Lower leg skin (tissue), 4 donors: ENCODE measurements at places on chromosomes 13 and 19.

DNA sequence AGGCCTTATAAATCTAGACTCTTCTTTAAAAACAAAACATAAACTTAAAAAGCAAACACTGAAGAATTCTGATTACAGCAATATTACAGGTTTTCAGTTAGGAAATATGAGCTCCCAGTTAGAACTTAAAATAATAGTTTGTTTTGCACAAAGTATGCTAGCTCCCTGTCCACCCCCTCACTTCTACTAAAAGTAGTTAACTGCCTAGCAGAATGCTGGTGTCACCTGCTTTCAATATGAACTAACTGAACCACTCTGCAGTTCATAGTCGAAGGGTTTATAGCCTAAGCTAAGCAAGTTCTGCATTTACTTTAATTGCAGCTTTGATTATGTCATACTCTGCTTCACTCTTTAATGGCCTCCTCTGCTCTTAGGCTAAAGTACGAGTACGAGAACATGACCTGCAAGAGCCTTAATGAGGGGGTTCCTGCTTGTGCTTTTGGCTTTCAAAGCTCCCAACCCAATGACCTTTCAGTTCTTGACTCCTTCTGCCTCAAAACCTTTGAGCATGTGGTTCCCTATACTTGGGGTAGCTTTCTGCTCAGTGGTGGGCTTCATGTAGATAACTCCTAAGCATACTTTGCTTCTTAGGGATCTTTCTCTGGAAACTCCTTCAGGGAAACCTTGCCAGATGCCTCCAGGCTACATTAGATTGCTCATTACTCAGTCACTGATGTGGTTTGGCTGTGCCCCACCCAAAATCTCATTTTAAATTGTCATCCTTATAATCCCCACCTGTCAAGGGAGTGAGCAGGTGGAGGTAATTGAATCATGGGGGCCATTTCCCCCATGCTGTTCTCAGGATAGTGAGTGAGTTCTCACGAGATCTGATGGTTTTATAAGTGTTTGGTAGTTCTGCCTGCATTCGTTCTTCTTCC is 278.9 kb upstream of the ARGLU1 start:
- DNase-seq, result no peak

DNA sequence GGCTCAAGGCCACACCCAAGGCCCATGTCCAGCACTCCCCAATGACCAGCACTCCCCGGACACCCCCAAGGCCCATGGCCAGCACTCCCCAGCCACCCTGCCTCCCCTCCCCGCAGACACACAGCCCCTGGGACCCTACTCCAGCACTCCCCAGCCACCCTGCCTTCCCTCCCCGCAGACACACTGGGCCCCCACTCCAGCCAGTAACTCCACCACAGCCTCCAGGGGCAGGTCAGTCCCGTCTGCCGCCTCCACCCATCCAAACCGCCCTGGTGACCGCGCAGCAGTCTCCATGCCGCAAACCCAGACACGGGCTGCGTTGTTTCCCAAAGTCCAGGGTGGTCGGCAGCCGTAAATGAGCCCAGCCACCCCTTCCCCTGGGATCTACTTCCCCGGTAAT is 70.7 kb downstream of the SPACA7 start:
- no peak for DNase-seq

DNA sequence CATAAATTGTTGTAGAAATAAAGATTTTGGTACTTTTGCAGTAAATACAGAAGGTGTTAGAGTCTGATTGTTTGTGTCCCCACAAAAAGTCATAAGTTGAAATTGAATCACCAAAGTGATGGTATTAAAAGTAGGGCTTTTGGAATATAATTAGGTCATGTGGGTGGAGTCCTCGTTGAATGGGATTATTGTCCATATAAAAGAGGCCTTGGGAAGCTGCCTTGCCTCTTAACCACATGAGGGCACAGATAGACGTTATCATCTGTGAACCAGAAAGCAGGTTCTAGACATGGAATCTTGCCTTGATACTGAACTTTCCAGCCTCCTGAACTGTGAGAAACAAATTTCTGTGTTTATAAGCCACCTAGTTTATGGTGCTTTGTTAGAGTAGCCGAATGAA is 186.8 kb downstream of the PRR20E start:
- no peak for DNase-seq

DNA sequence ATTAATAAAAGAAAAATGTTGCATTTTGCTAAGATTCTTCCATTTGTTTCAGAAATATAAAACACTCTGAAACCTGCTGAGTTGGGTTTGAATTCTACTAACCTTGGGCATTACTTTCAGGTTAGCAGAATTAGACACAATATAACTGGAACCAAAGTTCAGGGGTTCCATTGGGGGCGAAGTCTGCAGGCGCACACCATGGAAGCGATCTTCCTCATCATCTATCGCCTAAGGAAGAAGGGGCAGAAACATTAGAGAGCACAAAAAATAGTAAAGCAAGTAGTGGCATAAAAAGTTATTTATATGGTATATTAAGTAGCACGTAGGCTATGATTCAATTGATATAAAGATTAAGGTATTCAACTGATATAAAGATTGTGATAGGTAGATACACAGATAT is 34.1 kb downstream of the CARD8 start:
- no peak for DNase-seq

GRCh38 chr13:112256716-112257494 is 119.2 kb upstream of the SPACA7 start:
- peak; percentile 3 for DNase-seq

DNA sequence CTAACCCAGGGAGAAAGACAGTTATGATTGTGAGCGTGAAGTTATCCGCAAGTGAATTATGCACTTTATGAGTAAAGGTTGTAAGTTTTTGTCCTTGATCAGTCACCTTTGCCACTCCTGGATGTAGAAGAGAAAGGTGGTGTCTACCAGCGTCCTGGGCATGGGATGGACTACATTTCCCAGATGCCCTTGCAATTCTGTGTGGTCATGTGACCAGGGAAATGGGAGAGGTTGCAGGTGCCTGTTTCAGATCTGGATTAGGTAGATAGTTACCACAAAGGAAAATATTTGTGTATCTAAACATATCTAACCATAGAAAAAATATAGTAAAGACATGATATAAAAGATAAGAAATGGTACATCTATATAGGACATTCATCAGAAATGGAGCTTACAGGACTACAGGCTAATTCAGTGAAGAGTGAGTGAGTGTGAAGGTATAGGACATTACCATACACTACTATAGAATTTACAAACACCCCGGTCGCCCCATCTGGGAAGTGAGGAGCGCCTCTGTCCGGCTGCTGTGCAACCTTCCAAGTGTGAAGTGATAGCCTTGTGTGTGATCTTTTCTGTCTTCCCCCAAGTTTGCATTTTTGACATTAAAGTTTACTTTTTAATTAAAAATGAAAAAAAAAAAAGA is 51.6 kb upstream of the CACNA1A start:
- no peak for DNase-seq

GRCh38 chr19:55703790-55704215 is 28.8 kb downstream of the EPN1 start:
- DNase-seq, result no peak

- DNase-seq, result no peak
These were observed 10.6 kb downstream of the CYP4F11 start for GRCh38 chr19:15923702-15924101.

- DNase-seq, result no peak
These were observed 13.2 kb downstream of the DNAJC15 start for GRCh38 chr13:43036351-43037250.

DNA sequence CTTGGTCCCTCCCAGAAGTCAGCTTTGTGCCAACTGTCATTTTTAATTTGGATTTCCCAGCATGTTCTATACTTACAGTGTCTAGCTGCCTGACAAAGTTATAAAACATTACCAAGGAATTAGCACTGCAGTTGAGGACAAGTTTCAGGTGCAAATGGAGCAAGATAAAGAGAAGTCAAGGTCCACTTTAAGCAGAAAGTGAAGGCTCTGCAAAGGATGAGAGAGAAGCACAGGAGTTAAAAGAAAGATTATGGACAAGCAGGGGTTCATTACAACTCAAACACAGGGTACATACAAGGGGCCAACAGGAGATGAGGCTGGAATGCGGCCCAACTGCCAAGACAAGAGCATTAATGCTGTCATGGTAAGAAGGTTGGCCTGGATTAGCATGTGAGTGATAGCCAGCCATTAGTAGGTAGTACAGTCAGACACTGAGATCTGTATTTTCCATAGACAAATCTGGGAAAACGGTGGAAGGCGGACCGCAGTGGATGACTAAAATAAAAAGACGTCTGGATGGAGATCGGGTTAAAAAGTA is 17.6 kb downstream of the UBL3 start:
- no peak for DNase-seq

DNA sequence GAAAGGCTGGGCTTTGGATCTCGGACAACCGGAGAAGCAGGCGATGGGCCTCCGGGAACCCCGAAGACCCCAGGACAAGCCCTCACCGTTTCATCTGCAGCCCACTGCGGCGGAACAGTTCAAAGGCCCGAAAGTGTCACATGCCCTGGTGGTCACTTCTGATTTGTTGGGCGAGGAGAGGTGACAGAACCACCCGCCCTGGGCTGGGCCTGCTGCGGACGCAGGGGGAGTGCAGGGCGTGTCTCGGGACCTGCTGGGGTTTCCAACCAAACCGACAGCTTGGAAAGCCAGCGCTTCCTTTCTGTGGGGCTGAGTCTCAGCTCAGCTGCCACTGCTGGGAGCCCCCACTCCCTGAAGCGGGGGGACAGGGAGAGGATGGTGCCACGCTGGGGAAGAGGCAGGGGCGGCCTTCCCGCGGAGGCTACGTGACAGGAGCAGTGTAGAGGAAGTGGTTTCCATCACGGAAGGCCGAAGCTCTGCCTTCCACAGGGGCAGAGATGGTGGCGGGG is 22.8 kb upstream of the ZBTB7A start:
- no peak for DNase-seq

GRCh38 chr13:110261166-110262081 is 45.5 kb downstream of the COL4A1 start:
- peak; percentile 76 for DNase-seq

- DNase-seq, result no peak
These were observed 372 bp downstream of the DNAAF3 start for GRCh38 chr19:55165952-55166529.

- peak; percentile 93 for DNase-seq
These were observed 3.1 kb downstream of the SPC24 start for GRCh38 chr19:11152318-11153062.

GRCh38 chr19:48400018-48400742 is 6.7 kb downstream of the GRIN2D start:
- DNase-seq, result peak; percentile 92

GRCh38 chr13:98279473-98280175 is 102.6 kb upstream of the RNF113B start:
- DNase-seq, result no peak

- DNase-seq, result no peak
These were observed 186.8 kb upstream of the SOX1 start for GRCh38 chr13:111880185-111880584.

DNA sequence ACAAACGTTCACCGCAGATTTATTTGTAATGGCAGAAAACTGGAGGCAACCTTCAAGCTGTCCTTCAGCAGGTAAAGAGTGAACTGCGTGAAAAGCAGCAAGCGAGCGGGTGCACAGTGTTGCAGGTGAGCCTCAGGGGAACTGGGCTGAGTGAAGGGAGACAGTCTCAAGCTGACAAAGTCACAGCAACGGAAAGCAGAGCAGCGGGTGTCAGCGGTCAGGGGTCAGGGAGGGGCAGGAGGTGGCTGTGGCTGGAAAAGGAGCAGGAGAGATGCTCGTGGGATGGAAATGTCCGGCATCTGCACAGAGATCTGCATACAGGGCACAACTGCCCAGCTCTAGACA is 8.5 kb upstream of the RASA3 start:
- DNase-seq, result no peak

GRCh38 chr19:8116437-8117293 is 32.7 kb downstream of the FBN3 start:
- no peak for DNase-seq

GRCh38 chr13:109751477-109751876 is 34.9 kb downstream of the IRS2 start:
- no peak for DNase-seq

- peak; percentile 73 for DNase-seq
These were observed 13.8 kb downstream of the SH2D3A start for GRCh38 chr19:6753178-6754031.

- DNase-seq, result no peak
These were observed 3.2 kb downstream of the KLF16 start for GRCh38 chr19:1860042-1860775.

DNA sequence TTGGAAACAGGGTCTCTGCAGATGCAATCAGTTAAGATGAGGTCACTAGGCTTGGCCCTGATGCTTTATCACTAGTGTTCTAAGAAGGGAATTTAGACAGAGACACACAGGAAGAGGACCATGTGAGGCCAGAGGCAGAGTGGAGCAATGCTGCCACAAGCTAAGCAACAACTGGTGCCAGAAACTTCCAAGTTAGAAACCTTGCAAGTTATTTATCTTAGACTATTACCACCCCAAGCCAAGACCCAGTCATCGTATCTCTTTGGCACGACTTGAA is 81.1 kb downstream of the DOCK9 start:
- DNase-seq, result no peak

- DNase-seq, result no peak
These were observed 19.6 kb downstream of the SULT2B1 start for GRCh38 chr19:48571378-48572162.

DNA sequence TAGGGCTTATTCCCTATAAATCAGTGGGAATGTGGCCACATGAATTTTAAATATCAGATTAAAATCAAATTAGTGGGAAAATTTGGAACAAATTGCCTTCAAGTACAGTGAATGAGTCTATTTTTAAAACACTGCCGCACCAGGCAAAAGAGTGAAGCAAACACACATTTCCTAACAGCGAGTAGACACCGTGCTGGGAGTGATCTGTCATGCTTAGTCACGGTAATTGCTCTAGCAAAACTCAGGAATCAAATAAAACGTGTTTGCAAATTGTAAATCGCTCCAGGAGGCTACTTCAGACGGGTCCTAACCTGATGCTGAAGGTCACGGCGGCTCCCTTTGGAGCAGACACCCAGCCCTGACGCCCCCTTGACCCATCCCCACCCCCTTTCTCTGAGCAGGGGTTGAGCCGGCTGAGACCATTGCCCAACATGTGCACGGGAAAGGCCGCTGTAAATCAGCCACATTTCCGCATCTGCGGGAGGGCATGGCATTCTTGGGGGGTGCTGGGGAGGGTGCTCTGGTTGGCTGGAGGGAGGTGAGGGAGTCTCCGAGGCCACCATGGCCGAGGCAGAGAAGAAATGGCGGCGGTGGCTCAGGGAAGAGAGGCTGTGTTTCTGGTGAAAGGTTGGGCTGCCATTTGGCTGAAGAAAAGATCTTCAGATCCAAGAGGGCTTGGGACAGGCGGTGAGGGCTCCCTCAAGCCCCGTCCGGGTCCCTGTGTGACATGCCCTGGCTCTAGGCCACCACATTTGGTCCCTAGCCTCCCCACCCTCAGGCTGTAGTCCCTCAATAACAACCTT is 8.9 kb downstream of the CEBPA start:
- no peak for DNase-seq

GRCh38 chr13:76380446-76381065 is 505.6 kb downstream of the KCTD12 start:
- DNase-seq, result no peak
